NCI-H774 (cell line): ENCODE measurements at places on chromosomes 5 and 9.

DNA sequence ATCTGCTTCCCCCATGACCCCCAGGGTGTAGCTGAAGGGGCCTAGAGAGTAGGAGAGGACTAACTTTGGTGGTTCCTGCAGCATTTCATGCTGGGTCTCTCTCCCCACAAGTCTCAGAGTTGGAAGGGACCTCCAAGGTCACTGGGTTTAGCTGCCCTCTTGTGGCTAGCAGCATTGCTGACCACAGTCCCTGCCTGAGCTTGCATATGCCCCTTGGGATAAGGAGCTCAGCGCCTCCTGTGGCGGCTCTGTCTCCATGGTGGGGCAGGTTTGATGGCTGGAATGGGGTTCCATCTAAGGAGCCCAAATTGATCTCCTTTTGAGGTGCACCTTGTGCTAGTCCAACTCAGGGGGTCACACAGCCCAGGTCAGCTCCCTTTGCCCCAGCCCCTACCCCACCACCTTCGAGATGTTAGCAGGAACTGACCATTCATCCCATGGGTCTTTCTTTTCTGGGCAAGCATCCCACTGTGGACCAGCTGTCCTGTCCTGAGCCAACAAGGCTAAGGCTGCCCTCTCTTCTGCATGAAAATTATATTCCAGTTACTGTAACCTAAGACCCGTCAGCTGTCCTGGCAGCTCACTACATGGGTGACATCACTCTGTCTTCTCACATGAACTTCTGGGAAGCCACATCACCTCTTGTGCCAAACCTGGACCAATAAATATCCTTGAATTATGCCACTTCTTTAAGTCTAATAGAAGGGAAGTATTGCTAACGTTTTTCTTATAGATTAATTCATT lies 196.2 kb downstream of the HSPA4 start:
- no peak for DNase-seq

- DNase-seq, result no peak
These were observed 126.7 kb upstream of the CDH6 start for GRCh38 chr5:31066655-31067328.

- peak; percentile 37 for DNase-seq
These were observed 591.5 kb downstream of the RAB3C start for GRCh38 chr5:59174248-59174844.

DNA sequence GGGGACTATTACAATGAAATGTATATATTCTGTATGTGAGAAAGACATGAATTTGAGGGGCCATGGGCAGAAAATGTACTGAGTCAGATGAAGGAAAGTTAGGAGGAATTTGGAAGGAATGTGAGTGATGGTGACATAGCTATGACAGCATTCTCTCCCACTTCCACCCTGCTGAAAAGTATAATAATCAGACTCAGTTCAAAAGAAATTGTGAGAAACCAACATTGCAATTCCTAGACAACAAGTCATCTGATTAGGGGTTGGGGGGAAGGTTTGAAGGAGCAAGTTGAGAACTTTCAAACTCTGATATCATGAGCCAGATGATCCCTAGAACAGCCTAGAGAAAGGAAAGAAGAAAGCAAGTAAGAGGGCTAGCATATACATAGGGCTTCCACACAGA lies 370.6 kb downstream of the DMRTA1 start:
- DNase-seq, result no peak

GRCh38 chr5:159319363-159319762 lies 10.9 kb downstream of the IL12B start:
- DNase-seq, result no peak

DNA sequence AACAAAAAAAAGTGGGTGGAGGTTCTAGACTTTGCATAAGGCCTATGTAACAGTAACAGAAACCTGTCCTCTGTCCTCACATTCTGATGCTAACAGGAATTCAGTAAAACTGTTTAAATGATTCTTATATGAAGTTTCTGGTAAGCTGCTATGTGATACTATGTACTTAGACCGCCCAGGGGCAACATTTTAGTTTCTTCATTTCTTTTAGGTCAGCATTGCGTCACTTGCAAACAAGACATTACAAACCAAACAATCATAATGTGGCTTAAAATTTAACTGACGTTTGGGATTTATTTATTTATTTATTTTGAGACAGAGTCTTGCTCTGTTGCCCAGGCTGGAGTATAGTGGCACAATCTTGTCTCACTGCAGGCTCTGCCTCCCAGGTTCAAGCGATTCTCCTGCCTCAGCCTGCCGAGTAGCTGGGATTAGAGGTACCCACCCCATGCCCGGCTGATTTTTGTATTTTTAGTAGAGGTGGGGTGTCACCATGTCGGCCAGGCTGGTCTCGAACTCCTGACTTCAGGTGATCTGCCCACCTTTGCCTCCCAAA lies 44.3 kb downstream of the TENT4A start:
- no peak for DNase-seq

DNA sequence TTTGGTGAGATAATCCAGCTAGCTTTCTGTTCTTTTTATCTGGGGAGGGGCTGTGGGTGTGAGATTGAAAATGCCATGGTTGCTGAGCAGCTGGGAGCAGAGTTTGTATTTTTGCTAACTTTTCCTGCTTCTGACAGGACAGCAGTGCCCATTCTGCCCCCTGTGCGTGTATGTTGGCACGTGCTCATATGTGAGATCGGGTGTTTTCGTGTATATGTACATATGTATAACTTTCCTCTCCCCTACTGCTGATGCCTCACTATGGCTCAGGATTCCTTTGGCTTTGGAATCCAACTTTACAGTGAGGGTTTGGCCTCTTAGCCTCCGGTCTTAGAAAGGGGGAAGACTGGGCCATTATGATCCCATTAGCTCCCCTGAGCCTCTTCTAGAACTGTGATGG lies 38.3 kb downstream of the RGS3 start:
- DNase-seq, result no peak

- DNase-seq, result no peak
These were observed 75.9 kb downstream of the LMNB1 start for GRCh38 chr5:126852841-126853271.

DNA sequence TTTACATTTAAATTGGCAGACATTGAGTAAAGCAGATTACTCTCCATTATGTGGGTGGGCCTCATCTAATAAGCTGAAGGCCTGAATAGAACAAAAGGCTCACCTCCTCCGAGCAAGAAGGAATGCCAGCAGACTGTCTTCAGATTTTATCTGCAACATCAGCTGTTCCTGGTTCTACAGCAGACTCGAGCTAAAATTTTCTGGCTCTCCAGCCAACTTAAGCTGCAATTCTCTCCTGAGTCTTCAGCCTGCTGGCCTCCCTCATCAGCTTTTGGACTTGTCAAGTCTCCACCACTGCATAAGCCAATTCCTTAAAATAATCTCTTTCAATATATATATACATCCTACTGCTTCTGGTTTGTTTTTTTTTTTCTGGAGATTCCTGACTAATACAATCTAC lies 12.5 kb downstream of the TRPM3 start:
- no peak for DNase-seq

- no peak for DNase-seq
These were observed 8.5 kb downstream of the SPINK9 start for GRCh38 chr5:148343603-148344487.

DNA sequence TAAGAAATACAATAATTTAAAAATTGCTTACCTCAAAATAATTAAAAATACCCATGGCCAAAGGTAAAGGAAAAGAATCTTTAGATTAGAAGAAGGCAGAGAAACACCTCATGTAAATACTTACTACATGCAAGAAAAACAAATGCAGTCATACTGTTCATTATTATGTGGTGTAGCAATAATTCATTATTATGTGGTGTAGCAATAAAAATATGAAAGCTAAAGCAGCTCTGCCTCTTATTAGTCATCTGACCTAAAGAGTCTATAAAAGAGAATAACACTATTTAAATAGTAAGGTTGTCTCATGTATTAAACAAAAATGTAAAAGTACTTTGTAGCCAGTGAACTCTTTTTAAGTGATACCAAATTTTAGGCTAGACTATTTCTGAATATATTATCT lies 6.6 kb downstream of the DTWD2 start:
- DNase-seq, result no peak

- DNase-seq, result peak; percentile 24
These were observed 324.8 kb downstream of the TMEM38B start for GRCh38 chr9:106019039-106019680.
